HS-5 (cell line): ENCODE measurements at places on chromosomes 2 and 18.

DNA sequence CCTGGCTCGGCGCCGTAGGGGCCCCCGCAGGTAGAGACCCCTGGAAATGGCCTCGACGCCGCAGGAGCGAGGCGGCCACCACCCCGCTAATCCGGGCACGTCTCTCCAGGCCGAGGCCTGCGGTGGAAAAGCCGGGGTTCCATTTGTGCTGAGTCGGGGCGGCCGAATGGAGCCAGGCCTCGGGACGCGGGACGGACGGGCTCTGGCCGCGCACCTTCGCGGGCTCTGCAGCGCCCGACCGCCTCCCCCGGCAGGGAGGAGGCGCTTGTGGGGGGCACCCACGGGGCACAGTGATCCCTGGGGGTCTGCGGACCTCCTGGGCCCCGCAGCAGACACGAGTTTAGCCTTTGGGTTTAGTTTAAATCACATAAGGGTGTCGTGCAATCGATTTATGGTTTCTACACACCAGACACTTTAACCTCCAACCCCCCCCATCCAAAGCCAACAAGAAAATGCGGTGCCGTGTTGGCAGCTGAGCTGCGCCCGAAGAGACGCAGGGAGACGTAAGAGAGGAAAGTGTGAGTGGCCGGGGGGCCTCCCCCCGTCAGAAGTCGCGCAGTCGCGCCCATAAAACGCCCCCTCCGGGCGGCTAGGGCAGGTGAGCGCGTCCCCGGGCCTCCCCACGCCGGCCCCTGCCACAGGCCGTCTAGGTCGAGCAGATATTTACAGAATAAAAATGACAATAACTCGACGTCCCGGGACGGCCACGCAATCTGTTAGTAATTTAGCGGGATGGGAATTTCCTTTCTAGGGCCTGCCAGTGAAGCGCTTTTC, 1.0 kb upstream of the NFATC1 start:
- no peak for DNase-seq

DNA sequence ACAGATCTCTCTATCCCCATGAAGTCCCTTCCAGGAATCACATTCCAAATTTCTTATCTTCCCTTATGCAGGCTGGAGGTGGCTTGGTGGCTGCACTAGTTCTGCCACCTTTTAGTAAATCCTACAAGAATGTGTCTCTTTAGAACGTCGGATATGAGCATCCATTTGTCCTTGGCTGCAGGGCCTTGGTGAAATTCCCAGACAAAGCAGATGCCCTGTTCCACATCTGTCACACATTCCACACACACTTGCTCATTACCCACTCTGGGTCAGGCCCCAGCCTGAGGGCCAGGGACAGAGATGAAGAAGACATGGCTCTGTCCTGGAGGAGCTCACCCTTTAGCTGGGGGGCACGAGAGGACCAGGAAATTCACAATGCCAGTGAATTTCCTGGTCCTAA, 31.2 kb upstream of the GPR17 start:
- no peak for DNase-seq

DNA sequence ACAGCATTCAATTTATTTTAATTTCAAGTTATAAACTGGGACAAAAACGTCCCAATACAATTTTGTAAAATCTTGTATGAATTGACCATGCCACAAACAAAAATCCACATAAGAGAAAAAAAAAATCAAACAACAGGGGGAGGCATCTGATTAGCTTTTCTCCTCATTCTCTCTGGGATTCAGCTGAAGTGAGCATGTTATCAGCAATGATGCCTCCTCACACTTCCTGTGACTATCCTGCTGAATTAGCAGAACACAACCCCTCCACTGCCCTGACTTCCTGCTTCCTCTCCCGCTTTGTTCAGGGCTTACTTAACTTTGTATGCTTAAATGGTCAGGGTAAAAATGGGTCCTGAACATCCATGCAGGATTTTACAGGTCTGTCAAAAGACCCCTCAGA, 132.2 kb upstream of the ITGB6 start:
- DNase-seq, result no peak

DNA sequence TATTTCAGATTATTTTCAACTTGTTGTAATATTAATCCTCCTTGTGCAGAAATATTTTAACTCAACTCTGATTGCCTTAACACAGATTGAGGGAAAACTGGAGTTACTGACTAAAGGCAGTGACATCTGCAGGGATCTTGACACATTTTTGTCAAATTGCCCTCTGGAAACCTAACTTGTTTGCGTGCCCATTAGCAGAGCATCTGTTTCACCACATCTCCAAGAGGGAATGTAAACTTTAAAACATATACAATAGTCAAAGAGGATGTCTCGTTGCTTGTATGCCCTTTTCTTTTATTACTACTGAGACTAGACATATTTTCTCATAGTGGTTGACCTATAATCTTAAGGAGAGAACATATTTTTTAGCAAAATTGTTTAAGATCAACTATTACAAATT, 14.2 kb downstream of the INPP1 start:
- DNase-seq, result no peak

DNA sequence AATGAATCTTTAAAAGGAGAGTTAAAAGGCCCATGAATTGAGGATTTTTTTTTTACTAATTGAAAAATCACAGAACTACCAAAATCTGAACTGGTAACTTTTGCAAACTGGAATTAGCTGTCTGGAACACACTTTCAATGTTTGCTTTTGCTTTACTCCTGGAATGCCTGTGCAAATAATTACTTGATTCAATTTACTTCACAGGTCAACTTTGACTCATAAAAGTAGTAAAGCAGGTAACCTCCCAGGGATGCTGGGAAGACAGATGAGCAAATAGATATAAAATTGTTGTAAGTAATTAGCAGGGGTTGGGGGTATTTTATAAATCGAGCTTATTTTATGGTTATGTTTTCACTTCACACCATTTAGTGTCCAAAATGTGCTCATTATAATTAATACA, 398.3 kb upstream of the HNRNPA3 start:
- no peak for DNase-seq

- no peak for DNase-seq
Observed at GRCh38 chr2:106144621-106145331, 49.3 kb downstream of the UXS1 start.

DNA sequence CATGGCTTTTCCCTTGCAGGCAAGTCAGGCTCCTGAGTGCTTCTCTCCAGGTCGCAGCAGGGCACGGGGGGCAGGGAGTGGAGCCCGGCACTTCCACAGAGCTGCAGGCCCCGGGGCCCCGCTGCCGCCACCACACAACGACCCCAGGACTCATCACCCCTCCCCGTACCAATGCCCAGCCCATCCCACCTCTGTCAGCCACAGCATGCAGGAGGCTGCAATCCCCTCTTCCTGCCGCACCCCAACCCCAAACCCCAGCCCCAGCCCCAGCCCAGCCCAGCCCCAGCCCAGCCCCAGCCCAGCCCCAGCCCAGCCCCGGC, 288.0 kb downstream of the NDUFA10 start:
- no peak for DNase-seq

- DNase-seq, result peak; percentile 53
Observed at GRCh38 chr2:34578641-34579040, 979.5 kb upstream of the FAM98A start.

GRCh38 chr2:130377491-130377890, 21.6 kb downstream of the PTPN18 start:
- DNase-seq, result no peak

GRCh38 chr2:71620851-71621251, 167.5 kb downstream of the DYSF start:
- no peak for DNase-seq

DNA sequence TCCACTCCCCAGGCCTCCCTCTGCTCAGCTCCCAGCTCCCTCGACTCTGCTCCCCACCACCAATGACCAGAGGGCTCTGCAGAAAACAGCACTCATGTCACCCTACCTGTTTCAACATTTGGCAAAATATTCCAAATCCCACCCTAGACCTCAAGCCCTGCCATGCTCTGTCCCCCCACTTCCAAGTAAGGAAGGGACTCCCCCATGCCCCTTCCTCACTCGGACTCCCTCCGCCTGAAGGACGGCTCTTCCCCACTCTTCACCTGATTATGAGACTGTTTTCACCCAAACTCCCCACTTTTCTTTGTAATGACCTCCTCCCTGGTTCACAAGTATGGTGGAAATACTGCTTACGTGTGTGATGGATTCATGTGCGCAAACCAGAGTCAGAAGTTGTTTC, 208.4 kb downstream of the MGAT5 start:
- DNase-seq, result no peak

- DNase-seq, result no peak
Observed at GRCh38 chr2:47346107-47346506, 56.8 kb upstream of the MSH2 start.

- DNase-seq, result no peak
Observed at GRCh38 chr18:11943551-11943950, 35.4 kb upstream of the MPPE1 start.

- DNase-seq, result no peak
Observed at GRCh38 chr2:179311101-179311500, 46.5 kb upstream of the SESTD1 start.

- DNase-seq, result peak; percentile 16
Observed at GRCh38 chr2:240840435-240841060, 20.5 kb upstream of the KIF1A start.

DNA sequence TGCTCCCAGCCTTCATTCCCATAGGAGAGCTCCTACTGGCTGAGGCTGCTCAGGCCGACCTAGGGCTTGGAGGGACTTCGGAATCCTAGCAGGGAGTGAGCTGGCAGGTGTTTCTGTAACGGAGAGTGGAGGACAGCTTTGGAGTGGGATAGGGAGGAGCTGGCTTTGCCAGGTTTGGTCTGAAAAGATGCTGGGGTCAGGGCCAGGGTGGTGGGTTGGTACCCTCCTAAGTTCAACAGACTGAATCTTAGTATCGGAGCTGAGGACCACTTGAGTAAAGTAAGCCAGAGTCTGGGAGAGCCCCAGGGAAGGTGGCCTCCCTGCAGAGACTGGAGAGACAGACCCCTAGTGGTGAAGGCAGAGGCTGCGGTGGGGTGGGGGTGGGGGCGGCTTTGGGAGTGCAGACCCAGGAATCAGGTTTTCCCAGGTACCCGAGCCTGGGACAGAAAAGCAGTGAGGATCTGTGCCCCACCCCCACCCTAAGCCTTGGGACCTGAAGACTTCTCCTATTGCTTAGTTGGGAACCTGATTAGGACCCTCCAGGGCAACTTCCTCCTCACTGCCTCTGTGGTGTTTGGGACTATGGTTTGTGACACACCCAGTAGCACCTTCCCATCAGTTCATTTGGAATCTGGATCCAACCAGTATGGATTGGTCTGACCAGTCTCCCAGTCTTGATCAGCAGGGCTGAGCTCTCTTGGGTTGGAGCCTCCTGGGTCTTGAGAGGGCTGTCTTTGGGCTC, 3.0 kb downstream of the CNNM4 start:
- DNase-seq, result no peak

GRCh38 chr2:112916145-112916571, 5.2 kb downstream of the IL37 start:
- no peak for DNase-seq

DNA sequence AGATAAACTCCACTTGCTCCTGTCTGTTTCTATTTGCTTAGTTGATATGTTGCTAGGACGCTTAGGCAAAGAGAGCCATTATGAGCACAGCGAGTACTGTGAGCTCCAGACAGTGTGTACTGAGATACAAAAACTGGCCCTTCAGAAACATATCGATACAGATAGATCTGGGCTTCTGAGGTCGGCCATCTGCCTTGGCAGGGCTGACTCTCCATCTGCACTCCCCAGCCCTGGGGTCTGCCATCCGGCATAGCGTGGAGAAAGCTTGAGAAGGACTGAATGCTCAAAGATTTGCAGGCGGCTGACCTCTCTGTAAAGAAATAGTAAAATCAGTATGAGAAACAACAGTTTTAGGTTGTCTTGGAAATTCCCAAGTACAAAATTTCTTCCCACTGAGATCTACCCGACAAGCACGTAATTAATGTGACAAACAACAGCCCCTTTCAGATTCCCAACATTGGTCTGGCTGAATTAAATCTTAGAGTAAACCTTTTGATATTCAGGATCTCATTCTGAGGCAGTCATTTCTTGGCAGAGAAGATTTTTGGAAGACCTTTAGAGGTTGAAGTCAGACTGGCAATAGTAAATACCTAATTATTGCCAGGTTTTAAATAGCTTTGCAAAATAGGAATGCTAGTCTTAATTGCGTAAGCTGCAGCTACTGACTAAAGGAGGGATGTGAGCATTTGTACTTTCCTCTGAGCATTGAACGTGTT, 127.4 kb downstream of the CHST9 start:
- DNase-seq, result no peak

DNA sequence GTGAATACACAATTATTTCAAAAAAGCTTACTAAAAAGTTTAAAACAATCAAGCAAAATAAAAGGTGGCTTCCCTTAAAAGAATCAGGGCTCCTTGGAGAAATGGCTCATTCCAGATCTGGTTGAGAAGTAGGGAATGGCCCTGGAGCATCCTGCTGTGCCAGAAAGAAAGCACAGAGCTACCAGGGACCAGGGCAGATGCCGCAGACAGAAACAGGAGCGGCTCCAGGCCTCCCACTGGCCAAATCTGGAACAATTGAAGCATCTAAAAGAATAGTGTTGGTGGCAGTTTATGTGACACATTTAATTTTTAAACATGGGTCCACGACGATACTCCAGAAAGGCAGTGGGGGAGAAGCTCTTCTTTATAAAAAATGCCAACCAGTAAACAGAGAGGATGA, 75.5 kb downstream of the GBX2 start:
- no peak for DNase-seq
